ENCODE measurements at places on chromosomes 2 and 18.

DNA sequence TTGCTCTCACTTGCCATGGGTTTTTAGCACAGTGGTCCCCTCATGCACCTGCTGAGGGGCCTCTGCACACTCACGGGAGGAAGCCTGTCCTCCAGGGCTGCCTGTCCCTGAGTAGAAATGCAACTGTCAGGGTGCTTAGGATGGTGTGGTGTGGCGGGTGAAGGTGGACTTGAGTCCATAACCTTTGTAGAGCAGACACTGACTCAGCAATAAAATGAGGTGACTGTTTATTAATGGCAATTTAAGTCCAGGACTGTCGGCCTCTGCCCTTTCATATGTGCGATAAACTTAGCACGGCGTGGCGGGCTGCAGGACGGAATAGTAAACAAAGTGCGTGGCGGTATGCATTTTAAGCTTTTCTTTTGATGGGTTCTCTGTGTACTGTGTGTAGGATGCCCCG, 188.2 kb downstream of the LDLRAD4 start:
- no peak for DNase-seq

DNA sequence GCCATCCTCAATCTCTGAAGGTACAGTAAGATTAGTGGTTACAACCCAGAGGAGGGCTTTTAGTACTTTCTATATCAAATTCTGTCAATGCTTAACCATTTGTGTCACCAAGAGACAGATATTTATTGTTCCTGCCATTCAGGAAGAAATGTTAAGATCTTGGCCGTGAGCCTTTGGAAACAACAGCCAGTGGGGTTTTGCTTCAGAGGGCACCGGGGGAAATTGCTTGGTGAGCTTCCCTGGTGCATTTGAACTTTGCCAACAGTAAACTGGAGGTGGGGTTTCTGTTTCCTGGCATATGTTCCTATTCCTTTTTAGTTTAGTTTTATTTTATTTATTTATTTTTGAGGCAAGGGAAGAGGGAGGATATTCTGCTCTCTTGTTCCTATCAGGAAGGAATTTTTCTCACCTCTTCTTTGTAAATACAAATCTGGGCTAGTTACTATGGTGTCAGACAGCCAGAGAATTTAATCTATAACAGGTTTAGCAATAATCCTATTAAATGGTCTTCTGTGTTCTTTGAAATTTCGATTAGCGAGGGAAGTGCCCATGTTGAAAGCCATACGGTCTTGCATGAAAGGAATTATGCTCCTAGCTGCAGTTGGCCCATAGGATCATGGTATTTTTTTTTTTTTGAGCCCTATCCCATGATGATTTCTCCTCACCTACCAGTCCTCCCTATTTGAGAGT, 95.7 kb downstream of the MAIP1 start:
- DNase-seq: no peak

- no peak for DNase-seq
Measured at GRCh38 chr2:47725808-47726207, 57.1 kb upstream of the MSH6 start.

DNA sequence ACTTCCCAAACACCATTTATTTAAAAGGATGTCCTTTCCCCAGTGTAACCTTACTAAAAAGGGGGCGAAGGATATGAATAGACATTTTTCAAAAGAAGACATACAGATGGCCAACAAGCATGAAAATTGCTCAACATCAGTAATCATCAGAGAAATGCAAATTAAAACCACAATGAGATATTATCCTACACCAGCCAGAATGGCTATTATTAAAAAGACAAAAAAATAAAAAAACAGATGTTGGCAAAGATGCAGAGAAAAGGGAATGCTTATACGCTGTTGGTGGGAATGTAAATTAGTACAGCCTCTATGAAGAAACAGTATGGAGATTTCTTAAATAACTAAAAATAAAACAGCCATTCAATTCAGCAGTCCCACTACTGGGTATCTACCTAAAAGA, 142.3 kb upstream of the NT5C1B start:
- no peak for DNase-seq

GRCh38 chr2:171080607-171081006, 80.1 kb downstream of the TLK1 start:
- DNase-seq: no peak

DNA sequence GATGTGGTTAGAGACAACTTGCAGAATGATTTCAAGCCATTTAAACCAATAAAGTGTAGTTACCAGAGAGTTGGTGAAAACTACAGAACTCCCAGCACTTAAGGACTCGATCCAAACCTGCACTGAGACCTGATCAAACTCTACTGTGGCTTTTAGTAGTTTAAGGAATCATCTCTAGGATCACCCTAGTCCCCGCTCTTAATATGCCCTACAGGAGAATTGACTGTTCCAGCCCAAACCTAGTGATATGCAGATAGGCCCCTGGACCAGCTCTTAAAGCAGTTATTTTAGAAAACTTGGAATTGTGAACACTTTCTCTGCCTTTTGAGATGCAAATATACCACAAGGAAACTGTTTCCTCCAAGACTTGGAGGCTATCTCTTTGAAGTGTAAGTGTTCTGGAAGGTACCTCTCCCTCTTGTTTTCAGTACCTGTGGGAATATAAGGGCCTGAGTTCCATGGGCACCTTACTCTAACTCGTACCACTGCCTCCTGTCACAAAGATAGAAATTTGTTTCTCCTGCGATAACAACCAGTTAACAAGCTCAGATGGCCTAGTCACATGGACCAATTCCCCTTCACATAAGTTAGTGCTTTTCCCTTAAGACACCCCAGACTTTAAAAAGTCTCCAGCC, 1367.2 kb upstream of the SLC39A10 start:
- no peak for DNase-seq

- no peak for DNase-seq
Measured at GRCh38 chr2:231102772-231103171, 22.1 kb downstream of the HTR2B start.

- DNase-seq: no peak
Measured at GRCh38 chr2:143960177-143960576, 559.7 kb downstream of the ZEB2 start.

- DNase-seq: no peak
Measured at GRCh38 chr2:35503311-35503710, 852.3 kb upstream of the CRIM1 start.

DNA sequence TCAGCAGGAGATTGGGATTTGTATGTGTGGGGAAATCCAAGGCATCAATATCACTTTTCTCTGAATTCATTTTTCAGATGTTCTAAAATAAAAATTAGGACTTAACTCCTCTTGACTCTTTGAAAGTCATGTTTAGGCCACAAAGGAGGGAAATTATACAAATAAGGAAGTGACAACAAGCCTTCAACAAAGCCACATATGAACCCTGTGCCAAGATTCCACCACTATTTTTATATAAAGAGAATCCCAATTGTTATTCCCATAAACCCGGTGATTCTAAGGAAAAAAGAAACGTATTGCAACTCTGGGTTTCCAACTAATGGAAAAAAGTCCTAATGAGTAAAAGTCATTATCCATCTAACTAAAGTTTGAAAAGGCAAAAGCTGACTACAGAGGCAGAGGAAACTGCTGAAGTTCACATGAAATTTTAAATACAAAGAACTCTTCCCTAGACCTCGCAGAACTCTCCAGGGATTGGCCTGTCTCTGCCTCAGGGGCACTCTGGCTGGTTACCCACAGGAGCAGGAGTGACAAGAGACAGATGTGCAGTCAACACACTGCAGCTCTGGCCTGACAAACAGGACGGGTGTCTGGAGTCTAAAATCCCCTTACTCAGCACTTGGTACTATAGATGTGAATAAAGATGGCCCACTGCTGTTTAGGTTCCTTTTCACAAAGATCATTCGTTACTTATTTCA, 11.5 kb downstream of the NPC1 start:
- peak; percentile 16 for DNase-seq

DNA sequence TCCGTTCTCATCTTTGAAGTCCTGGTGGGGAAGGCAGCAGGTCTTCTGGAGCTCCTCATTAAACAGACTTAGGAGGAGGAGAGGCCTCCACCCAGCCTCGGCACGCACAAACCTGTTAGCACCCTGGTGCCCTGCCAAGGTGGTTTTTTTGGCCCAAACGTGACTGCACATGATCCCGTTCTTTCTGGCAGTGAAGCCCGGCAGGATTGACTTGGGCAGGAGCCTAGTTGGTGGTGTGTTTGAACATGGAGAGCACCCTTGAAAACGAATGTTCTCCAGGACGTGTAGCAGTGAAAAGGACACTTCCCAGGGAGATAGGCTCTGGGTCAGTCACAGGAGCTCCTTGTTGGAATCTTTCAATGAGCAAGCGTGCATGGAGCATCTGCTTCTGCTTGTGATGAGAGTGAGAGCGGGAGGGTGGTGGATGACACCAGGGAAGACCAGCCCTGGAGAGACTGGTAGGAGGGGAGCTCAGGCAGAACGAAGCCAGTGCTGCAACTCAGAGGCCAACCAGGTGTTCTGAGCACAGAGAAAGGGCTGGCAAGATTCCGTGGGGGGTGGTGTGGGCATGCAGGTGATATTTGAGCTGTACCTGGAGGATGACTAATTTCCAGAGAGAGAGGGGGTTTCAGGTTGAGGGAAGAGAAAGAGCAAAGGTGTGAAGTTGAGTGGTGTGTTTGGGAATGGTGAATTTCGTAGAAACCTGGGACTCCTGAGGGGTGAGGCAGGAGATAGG, 73.8 kb downstream of the TANC1 start:
- no peak for DNase-seq

DNA sequence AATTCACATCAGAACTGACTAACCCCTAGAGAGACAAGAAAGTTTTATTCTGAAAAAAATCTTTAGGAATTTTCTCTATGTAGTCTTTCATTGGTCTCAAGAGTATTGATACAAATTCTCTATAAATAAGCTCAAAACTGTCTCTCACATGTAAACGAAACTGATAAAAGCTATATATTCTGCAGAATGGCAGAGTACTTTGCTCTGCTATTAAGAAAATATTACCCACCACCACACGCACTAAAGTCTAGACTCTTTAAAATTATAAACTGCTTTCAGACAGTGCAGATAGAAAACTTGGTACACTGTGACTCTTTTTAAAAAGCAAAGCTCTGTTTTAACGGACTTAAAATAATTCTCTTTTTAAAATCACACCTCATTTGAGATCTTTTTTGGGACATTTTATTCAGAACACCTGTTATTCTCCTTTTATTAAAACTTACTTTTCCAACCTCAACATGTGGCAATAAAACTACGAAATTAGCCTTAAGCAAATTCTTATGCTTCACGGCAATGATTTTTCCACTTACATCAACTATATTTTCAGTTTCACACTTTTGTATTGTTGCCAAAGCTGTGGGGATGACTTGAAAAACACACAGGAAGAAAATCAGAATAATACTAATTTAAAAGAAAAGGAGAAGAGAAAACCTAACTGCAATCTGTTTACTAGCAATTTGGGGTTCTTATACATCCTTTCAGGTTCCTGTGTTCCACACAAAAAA, 58.0 kb downstream of the CCDC88A start:
- no peak for DNase-seq

DNA sequence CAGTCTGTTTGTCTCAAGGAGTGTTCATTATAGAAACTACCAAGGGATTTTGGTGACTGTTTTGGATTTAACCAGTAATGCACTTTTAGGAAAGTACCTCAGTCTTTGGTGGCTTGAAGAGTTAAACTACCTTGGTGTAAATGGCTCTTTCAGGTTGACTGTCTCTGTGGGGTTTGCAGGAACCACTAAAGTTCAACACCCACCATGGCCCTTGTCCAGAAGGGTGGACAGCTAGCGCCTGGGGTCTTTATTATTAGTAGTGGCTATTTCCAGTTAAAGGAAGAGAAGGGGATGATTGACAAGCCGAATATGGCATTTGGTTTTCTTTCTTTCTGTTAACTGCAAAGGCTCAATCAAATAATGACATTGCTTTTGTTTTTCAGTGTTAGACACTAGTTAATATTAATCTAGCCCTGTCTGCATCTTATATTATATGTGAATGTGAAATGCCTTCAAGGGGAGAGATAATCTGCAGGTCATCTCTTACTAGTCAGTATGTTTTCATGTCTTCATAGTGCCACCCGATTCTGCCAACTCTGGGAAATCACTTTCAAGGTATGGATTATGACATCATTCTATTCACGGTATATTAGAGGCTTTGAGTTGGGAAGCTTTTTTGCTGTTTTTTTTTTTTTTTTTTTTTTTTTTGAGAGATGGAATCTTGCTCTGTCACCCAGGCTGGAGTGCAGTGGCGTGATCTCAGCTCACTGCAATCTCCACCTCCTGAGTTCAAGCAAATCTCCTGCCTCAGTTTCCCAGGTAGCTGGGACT, 56.4 kb downstream of the MAP4K4 start:
- DNase-seq: no peak

DNA sequence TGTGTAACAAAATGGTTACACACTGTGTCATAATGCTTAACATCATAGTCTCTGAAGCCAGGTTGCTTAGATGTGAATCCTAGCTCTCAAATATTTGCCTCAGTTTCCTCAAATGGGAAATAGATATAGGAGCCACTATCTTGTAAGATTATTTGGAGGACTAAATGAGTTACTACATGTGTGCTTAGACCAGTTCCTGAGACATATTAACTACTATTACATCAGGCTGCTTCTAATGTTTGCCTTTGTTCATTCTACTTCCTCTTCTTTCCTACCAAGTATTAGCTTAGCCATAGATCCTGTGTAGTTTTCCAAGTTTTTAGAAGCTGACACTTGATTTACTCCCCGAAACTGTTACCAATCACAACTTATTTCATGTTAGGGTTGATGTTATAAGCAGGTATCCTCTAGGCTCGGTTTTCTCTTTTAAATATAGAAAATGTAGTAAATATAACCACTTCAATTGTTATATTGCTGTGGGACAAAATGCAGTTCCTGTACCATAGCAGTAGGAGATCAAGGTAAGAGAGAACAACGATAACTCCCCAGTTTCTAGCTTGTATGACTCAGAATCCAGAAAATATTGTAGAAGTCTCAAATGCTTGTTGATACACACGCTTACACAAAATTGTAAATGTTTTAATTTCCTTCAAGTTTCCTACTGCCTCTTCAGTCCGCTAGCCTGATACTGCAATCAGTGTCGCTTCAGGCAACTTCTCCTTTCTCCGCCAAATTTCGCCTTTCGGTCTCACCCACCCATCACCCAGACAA, 751 bp upstream of the DNAJC10 start:
- DNase-seq: peak; percentile 44

DNA sequence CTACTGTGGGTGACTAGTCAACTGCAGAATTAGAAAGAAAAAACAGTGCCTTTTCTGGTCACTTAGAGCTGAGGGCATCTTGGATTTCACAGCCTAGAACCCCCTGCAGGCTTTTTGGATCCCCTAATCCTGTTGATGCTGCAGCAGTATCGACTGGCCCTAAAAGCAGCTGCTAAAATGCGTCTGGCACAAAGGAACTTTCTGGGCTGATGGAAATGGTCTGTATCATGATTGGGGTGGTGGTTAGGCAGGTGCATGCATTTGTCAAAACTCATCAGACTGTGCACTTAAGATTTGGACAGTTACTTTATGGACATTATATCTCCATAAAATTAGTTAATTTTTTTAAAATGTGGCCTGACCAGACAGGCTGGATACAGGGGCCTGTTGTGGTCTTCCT, 149.8 kb downstream of the KLHL29 start:
- DNase-seq: no peak

DNA sequence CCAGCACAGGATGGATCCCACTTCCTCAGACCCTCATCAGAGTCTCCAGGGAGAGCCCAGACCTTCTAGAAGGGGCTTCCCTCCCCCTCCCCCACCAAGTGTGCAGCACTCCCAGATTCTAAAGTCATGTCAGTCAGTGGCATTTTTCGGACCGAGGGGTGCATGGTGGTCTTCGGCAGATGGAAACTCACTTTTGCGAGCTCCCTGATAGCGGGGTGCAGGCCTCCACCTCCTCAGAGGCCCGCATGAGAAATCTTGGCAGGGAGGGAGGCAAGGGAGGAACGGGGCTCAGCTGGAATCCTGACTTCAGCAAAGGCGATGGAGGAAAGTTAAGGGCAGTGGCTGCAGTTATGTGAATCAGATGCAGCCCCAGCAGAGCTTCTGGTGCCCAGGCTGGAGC, 58.2 kb downstream of the LONRF2 start:
- no peak for DNase-seq

GRCh38 chr2:174835797-174836255, 71.6 kb upstream of the CHRNA1 start:
- peak; percentile 33 for DNase-seq
